Activated CD8-positive, alpha-beta memory T cell treated with anti-CD3 and anti-CD28 coated beads for 1 hour (primary cell): ENCODE measurements at places on chromosomes 6 and 20.

DNA sequence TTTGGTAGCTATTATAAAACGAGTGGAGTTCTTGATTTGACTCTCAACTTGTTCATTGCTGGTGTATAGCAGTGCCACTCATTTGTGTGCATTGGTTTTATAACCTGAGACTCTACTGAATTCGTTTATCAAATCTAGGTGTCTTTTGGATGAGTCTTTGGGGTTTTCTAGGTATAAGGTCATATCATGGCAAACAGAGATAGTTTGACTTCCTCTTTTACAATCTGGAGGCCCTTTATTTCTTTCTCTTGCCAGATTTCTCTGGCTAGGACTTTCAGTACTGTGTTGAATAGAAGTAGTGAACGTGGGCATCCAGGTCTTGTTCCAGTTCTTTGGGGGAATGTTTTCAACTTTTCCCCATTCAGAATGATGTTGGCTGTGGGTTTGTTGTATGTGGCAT, 38.8 kb downstream of the SUMO4 start:
- DNase-seq = no peak

- no peak for DNase-seq
These were observed 5.2 kb downstream of the KIAA0408 start for GRCh38 chr6:127453845-127454619.

- no peak for DNase-seq
These were observed 4.5 kb upstream of the SYS1 start for GRCh38 chr20:45358282-45359068.

GRCh38 chr6:160347259-160348222, 637 bp upstream of the SLC22A3 start:
- DNase-seq = no peak

GRCh38 chr6:170186006-170186935, 104.6 kb downstream of the DLL1 start:
- no peak for DNase-seq

GRCh38 chr6:167303675-167304625, 12.8 kb downstream of the UNC93A start:
- no peak for DNase-seq

DNA sequence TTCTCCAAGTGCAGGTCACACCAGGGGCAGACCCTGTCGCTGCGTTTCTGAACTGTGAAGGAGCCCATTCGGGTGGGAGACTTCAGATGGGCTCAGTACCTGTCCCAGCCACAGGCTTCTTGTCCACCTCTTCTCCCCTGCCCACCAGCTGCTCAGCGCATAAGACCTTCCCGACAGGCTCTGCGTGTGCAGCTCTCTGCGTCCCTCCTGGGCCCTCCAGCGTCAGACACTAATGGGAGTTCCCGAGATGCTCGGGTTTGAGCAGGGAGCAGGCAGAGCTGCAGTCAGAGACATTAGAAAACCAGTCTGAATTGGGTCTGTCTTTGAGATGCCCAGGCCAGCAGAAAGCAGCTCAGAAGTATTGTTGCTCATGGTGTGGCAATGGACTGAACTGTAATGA, 50.4 kb downstream of the TCP11 start:
- no peak for DNase-seq

GRCh38 chr6:150083839-150084238, 14.9 kb upstream of the ULBP3 start:
- DNase-seq = no peak
